ENCODE measurements at places on chromosomes 7 and 10. TPM values are rescaled to one million over a fixed set of nuclear protein-coding genes. Genes with fewer than 3 reads are reported as not detected.
A peak's percentile ranks its signal among the peaks of the same experiment; 100 is the strongest.

Gene TRIM50
- not detected for total RNA-seq

Gene AKR1C4
- total RNA-seq, result not detected

Gene FAM237B
- total RNA-seq, result not detected

GRCh38 chr7:48183370-48183743, 12.1 kb downstream of the ABCA13 start:
- DNase-seq, result peak; percentile 45
